Stimulated activated CD8-positive, alpha-beta memory T cell treated with anti-CD3 and anti-CD28 coated beads, Interleukin-7, amount 100 ng/mL, for 1 hour (primary cell): ENCODE measurements at places on chromosomes 5 and 9.
A peak's percentile ranks its signal among the peaks of the same experiment; 100 is the strongest.

GRCh38 chr9:36450110-36450732 is 50.2 kb upstream of the RNF38 start:
- no peak for DNase-seq

GRCh38 chr5:139092741-139093343 is 105.3 kb downstream of the SIL1 start:
- no peak for DNase-seq

DNA sequence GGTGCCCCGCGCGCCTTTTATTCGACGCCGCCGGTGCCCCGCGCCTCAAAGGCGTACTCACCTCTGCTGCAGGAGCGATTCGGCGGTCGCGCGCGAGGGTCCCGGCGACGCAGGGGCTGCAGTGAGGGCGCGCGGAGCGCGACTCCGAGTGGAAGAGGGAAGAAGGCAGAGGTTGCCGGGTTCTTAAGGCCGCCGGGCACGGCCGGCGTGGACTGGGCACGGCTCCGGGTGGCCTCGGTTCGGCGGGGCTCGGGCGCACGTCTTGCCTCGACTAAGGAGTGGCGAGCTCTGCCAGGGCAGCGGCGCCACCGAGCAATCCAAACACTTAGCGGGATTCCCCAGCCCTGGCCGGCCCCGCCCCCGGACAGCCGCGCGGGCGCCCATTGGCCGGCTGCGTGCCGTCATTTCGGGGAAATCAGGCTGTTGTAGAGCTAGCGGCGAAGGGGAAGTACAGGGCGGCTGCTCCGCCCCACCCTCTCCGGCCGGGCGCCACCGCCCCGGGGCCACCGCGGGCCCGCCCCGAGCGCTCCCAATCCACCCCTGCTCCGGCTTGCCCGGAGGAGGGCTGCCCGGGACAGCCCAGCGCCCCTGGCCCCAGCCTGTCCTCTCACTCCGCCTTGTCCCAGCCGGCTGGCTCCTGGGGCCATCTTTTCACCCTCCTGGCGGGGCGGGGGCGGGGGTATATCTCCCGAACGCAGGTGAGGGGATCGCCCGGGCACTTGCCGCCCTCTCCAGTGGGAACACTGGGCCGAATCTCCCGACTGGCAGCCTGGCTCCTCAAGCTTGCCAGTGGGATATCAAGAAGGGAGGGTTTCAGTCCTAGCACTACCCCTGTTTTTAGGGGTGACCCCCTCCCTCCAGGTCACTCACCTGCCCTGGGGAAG is at the start of gene IRF1:
TSS of gene IRF1 (minus strand) at position 290 of the 884 bp plus-strand sequence. CDS start 1,295 bp downstream, outside the sequence.
- peak; percentile 97 for DNase-seq

DNA sequence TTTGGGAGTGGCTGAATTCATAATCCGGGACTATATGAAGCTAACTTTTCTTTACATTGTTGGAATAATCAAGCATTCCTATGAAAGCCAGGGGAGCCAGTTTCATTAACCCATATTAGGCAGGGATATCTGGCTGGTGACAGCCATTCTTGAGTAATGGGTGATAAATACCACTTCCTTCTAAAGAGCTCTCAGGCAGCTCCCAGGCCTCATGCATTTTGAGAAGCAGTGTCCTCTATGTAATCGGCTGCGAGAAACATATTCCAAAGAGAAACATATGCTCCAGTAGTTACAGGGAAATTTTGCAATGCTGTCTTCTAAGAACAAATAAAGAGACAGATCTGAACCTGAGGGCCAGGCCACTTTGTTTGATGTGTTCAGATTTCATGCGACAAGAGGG is 83.1 kb downstream of the MSX2 start:
- no peak for DNase-seq

DNA sequence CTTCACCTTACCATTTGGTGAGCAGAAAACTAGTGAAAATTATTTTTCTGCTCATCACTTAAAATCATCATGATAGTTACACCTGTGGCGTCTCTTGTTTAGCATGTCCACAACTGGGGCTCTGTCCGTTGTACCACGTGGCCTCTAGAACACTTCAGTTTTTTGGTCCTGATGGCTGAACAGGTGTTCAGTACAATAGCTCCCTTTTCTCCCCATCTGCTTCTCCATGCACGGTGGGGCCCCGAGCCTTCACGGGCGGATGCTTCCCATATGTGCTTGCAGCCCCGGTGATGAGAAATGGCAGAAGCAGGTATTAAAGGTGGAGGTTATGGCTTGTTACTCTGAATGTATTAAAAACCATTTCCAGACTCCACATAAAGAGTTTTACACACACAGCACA is 304.1 kb downstream of the CWC27 start:
- no peak for DNase-seq

DNA sequence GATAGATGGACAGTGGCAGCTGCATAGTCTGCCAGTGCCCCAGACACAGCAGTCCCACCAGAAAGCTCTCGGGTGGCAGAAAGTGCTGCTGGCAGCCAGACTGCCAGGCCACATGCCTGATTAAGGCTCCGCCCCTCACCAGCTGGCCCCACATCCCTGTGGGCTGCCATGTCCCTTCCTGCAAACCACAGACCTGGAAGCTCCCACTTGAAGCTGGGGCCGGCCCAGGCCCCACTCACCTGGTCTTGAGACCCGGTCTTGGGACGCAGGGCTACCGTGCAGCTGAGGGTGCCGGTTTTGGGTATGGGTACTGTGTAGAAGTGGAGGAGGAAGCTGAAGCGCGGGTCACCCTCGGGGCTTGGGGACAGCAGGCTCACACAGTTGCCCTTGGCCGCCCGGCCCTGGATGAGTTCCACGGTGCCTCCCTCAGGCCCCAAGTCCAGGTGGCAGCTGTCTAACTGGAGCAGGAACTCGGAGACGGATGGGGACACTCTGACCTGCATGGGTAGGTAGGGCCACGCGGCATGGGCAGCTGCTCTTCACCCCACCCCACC is 15.3 kb downstream of the FPGS start:
- DNase-seq: no peak

- no peak for DNase-seq
Measured at GRCh38 chr5:93320920-93321445, 260.0 kb downstream of the NR2F1-AS1 start.

GRCh38 chr5:86709157-86709881 is 91.6 kb downstream of the COX7C start:
- DNase-seq: no peak

GRCh38 chr5:113487416-113487780 is 855 bp downstream of the MCC start:
- no peak for DNase-seq

- DNase-seq: no peak
Measured at GRCh38 chr5:84393969-84394368, 9.3 kb upstream of the EDIL3 start.

DNA sequence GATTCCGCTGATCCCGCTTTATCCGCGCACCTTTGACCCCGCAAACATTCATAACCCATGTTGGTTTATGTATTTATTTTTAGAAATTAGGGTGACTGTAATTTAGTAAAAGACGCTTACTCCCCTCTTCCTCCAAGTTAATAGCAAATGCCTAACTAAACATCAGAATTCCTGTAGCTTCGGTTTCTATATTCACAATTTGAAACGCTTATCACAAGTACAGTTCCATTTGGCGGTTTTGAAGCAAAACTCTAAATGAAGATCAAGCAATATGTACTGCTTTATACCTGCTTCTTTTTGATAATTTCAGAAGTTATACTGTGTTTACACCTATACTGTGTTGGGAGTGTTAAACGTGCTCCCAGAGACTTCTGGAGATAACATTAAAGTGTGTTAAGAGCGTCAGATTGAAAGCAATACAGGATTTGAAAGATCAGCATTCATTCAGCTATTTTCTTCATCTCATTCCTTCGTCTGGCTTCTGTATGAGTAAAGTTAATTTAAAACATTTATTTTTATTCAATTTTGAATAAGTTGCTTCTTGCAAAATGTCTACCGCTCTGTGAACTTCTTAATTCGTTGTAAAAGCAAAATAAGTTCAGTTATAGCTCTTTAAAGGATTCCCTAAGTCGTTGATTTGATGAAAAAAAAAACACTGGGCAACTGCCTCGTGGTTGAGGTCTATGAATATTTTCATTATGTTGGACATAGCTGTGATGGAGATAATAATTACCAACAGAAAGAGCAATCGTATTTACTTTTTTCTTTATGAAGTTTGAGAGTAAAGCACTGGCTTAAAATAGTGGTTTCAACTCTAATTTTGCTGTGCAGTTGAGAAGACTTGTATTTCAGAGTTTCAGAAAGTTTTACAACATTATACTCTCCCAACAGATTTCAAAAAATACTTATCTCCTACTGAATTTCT is 2.5 kb downstream of the PRDM6 start:
- DNase-seq: no peak

DNA sequence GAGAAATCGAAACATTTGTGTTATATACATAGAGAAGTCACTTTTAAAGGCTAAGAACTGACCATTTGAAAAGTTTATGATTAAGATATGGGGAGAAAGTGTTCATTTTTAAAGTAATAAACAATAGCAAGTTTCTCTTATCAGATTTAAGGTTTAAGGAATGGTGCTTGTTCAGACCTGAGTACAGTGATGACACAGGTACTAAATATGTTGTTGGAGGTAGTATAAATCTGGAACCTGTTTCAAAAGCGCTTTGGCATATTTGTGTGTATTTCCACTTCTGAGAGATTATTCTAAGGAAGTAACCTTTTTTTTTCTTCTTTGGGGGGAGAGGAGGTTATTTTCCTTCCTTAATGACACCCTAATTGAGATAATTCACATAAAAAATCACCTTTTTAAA is 18.4 kb downstream of the CDC42SE2 start:
- DNase-seq: no peak

DNA sequence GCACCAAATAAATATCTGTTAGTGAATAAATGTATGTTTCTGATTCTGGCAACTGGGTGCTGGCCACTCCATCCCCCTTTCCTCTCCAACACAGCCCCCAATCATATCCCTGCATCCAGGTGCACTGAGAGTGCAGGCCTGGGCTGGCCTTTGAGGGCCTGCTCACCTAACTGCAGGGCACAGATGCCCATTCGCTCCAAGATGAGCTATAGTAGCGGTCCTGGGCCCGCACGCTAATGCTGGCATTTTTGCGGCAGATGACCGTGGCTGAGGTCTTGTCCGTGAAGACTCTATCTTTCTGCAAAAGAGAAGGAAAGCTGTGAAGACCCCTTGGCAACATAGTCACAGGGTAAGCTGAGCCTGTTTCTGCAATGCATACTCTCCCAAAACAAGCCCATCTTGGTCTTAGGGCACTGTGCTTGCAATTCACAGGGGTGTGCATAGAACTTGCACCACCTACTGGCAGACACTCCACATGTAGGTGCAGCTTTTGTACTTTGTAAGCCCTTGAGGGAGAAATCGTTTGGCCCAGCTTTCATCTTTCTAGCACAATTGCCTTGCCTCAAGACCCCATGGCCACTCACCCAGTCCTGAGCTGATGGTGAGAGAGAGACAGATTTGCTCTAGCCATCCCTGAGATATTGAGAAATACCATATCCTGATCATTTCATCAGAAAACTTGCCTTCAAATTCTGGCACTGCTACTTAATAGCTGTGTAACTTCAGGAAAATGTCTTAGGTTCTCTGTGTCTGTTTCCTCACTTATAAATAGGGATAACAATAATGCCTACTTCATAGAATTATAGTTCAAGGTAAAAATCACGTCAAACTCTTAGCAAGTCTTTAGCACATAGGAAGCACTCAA is 13.5 kb downstream of the IL12B start:
- DNase-seq: no peak

GRCh38 chr9:104269996-104270963 is 176.2 kb downstream of the SMC2 start:
- DNase-seq: no peak

GRCh38 chr5:14872070-14872989 is 752 bp upstream of the ANKH start:
- no peak for DNase-seq

DNA sequence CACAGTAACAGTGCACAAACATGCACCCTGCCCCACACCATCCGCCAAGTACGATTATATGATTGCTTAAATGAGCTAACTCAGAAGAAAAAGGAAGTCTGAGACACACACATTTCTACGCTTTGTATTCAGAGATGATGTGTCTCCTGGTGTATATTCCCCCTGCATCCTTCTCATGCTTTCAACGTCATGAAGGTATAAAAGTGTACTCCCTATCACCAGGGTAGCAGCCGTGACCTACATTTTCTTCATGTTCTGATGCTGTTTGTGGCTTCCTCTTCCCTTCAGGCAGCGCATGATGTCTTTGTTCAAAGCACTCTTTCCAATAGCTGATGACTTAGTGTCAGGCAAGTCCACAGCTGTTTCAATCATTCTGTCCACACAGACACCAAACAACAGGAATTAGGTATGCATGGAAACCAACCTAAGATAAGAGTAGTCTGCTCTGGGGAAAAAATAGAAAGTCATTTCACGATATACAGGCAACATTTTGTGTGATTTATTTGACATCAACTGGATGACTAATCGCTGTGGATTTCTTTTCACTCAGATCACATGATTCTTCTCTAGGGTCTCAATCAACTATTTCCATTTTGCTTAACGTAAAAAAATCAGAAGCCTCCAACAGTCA is 269.4 kb upstream of the PTGER4 start:
- peak; percentile 41 for DNase-seq

DNA sequence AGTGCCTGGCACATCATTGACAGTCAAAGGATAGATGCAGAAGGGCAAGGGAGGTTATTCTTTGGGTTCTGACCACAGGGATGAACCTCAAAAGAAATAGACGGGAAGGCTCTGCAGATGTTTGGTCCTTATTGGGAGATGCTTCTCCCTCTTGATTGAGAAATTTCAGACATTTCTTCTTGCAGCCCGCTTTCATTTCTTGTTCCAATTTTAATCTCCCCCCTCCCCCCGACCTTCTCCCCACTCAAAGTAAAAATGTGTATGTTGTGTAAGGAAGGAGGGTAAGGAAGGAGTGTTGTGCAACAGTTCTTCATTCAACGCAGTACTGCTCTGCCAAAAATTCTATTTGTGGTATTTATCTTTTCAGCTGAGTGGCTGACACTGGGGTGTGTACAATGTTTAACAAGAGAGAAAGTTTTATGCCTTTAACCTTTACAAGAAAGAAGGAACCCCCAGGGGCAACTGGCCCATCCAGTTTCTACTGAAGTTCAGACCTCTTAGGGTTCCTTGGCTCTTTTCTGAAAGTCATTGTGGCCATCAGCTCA is 46.3 kb upstream of the TNFSF15 start:
- no peak for DNase-seq

- no peak for DNase-seq
Measured at GRCh38 chr9:129853614-129854013, 18.4 kb downstream of the USP20 start.

DNA sequence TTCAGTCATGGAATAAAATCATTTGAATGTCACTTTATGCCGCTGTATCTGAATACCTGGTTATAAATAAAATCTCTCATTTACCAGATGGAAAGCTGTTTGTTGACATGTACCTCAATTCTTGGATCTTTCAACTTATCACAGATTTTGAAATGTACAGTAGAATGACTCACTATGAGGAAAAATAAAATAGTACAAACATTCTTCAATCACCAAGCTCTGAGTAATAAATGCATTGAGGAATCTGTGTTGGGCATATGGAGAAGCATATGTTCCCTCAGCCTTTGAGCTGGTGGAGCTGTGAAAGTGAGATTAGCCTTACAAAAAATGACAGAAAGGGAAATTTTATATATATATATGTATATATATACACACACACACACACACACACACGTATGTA is 175.4 kb downstream of the KIAA0825 start:
- DNase-seq: no peak

GRCh38 chr9:95005278-95006143 is 279.0 kb downstream of the AOPEP start:
- no peak for DNase-seq

- no peak for DNase-seq
Measured at GRCh38 chr9:134852906-134853654, 27.5 kb upstream of the FCN2 start.

- no peak for DNase-seq
Measured at GRCh38 chr5:122421374-122422079, 109.5 kb downstream of the SNCAIP start.
